Ascending aorta (tissue), 2 donors: ENCODE measurements at places on chromosomes 12 and 14. TPM values are rescaled to one million over a fixed set of nuclear protein-coding genes. Genes with fewer than 3 reads are reported as not detected.
A peak's percentile ranks its signal among the peaks of the same experiment; 100 is the strongest.

The RDH12 gene
- total RNA-seq: not detected

The TROAP gene
- total RNA-seq: not detected

DNA sequence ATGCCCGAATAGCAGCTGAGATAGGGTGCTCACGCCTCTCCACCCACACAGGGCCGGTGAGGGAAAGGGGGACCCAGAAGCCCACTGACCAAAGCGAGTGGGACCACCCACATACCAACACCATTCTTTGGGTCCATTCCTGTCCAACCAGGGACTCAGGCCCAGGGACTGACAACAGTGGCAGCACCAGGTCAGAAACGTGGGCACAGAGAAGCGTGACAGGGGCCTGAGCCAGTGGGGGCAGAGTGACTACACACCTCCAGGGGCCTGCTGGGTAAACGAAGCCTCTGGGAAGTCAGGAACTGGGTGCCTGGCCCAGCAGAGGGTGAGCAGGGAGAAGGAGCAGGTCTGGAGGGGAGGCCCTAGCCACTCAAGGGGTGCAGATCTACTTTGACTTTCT, 13.7 kb downstream of the SPRYD3 start:
- DNase-seq: no peak
- peaks cover 19% of the 10 kb centered on the region for H3K4me1 ChIP-seq
- no peaks in the 10 kb centered on the region for H3K27me3 ChIP-seq
- H3K4me3 ChIP-seq: no peak overlapping the region
- H3K27ac ChIP-seq: peak overlapping the region; percentile 83

DNA sequence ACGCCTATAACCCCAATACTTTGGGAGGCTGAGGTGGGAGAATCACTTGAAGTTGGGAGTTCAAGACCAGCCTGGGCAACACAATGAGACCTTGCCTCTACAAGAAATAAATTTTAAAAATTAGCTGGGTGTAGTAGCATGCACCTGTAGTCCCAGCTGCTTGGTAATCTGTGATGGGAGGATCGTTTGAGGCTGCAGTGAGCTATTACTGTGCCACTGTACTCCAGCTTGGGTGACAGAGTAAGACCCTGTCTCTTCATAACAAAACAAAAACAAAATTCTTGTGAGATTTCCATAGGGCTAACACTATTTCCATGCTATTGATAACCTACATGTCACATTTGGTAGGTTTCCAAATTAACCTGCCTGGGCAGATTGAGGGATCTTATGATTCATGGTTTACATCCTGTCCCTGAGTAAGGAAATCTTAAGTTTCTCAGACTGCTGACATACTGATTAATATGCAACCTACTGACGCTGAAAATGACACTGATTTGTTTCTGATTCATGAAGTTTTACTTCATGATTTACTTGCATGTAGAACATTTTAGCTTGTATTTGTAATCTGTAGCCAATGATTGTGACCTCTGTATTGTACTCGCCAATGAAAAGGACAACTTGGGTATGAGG, 15.9 kb downstream of the ATP6V1D start:
- no peak overlapping the region for H3K4me3 ChIP-seq
- no peak overlapping the region for H3K27ac ChIP-seq
- no peak for DNase-seq
- peaks cover 83% of the 10 kb centered on the region for H3K36me3 ChIP-seq
